H7 (cell line): ENCODE measurements at places on chromosomes 2 and 18. TPM values are rescaled to one million over a fixed set of nuclear protein-coding genes. Genes with fewer than 3 reads are reported as not detected.

KCNIP3 gene
- total RNA-seq: 0.48 and 3.2 TPM in 2 replicates

DNA sequence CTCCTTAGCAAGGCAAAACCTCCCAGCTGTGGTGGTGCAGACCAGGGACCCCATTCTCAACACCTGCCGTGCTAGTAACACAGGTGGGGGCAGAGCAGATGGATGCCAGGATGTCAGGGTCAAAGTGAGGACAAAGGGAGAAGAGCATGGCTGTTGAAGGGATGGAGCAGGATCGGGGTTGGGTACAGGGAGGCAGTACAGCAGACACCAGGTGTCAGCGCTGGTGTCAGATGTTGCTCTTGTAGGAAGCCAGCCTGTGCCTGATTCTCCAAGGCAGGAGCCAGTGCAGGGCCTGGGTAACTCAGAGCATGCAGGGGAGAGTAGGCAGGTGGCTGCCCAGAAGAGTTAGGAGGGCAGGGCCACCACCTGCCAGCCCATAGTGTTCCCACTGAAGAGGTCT is 222.1 kb upstream of the SPRED2 start:
- no peak for DNase-seq

PSTPIP2 gene
- 0.42 and 0.74 TPM in 2 replicates for total RNA-seq

ZAP70 gene
- total RNA-seq: 0.33 and 2.5 TPM in 2 replicates

DNA sequence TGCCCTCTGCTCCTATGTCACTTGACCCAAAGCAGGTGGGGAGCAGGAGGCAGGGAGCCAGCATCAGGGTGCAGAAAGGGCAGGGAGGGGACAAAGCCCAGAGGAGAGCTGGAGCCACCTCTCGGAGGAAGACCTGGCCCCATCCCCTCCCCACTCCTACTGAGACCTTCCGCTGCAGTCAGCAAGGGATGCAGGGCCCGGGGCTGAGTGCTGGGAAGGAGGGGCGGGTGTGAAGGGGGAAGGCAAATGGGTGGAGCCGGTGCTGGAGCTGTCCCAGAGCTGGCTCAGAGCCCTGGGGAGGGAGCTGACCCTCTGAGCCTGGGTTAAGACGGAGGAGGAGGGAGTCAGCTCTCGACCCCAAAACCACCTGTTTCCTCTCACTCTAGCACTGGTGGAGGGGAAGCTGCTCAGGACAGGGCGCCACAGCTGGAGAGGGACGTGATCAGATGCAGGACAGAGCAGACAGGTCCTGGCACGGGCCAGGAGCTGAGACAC is 33.8 kb downstream of the HS1BP3 start:
- DNase-seq: peak; percentile 88
